ENCODE measurements at places on chromosomes 3 and 15.

DNA sequence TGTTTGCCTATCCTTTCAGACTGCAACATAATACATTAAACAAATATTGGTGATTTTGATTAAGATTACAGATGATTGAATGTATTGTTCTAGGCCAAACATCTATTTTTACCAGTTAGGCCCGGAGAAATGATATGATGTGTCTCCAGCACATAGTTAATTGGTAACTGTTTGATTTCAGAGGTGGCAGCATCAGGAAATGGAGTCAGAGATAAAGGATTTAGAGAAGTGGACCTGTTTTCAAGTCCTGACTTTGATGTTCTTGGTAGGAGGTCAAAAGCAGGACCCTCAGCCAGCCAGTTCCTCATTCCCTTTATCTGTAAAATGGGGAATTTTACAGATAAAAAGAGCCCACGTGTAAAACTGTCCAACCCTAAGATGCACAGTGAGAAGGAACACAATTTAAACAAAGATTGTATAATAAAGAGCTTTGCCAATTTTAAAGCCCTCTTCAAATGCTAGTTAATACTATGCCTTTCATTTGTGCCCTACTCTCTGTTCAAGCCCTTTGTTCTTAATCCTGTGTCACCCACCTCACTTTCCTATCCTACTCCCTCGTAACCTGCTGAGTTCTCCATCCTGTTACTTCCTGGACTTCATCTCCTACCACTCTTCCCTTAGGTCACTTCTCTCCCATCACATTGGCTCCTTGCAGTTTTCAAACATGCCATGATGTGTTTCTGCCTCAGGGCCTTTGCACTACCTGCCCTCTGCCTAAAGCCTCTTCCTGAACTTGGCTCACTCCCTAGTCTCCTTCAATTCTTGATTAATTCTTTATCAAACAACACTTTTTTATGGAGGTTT is 2.5 kb downstream of the TMEM212 start:
- no peak for DNase-seq

- DNase-seq, result no peak
Observed at GRCh38 chr15:97947465-97948260, 12.8 kb upstream of the ARRDC4 start.

DNA sequence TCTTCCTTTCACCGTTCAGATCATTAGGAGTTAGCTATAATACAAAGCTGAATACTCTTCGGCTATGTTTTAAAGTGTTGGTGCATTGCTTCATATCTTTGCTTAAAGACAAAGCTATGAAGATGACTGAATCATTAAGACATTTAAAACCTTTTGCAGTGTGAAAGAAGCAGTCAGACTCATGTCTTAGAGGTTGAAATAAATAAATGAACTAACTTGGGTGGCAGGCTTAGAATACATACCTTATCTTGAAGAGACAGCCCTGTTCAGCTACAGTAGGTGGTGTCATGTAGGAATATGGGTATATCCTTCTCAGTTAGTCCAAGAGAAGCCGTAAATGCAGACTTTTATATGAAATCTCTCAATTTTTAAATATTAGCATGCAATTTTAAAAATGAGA is 63.4 kb downstream of the OPA1 start:
- DNase-seq, result no peak

GRCh38 chr3:130465521-130465920 is 51.5 kb upstream of the COL6A6 start:
- no peak for DNase-seq

DNA sequence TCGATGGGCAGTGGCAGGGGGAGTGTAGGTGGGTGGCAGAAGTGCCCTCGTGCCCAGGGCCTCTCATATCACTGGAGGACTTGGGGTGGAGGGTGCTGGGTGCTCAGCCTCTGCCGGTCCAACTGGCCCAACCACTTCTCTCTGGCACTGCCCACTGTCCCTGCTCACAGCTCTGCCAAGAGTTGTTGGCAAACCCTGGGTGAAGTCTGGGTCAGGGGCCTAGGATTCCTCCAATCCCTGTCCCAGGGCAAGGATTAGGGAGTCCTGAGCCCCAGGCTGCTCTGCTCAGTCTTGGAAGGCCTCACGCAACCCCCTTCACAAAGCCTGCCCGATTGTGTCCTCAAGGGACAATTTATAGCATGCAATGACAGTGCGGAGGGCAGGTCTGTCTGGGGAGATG is 5.2 kb upstream of the PRKCD start:
- no peak for DNase-seq

DNA sequence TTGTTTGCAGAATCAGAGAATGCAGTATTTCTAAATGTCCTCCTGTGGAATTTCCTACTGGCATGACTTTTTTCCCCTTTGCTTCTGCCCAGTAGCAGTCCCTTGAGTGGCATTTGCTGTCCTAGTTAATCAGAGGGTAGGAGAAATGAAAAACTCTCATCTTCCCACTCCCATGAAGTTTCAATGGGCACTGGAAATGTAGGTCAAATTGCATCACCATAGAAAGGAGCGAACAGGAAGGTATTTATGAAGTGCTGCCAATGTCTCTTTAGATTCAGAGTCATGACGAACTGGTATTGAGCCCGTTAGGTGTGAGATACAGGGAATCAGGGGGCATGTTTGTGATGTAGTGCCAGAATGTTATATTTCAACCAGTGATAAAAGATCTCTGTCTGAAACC is 23.2 kb downstream of the ATXN7 start:
- DNase-seq, result no peak

GRCh38 chr15:73006523-73006922 is 45.7 kb upstream of the NEO1 start:
- DNase-seq, result no peak

GRCh38 chr3:187922704-187923416 is 177.6 kb upstream of the BCL6 start:
- DNase-seq, result no peak

DNA sequence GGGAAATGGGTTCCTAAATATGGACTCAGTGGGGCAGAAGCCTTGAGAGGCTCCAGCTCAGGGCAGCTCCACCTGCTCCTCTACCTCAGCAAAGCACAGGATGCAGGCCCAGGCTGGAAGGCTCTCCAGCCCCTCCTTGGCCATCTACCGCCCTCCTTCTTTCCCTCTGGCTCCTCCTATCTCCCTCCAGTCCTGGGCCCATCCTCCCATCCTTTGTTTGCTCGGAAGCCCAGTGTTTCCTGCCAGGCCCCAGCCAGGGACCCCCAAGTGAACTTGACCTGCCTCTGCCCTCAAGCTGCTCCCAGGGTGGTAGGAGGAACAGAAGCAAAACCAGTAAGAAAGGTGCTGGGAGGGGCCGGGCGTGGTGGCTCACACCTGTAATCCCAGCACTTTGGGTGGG is 20.1 kb downstream of the MAPKAPK3 start:
- DNase-seq, result no peak

DNA sequence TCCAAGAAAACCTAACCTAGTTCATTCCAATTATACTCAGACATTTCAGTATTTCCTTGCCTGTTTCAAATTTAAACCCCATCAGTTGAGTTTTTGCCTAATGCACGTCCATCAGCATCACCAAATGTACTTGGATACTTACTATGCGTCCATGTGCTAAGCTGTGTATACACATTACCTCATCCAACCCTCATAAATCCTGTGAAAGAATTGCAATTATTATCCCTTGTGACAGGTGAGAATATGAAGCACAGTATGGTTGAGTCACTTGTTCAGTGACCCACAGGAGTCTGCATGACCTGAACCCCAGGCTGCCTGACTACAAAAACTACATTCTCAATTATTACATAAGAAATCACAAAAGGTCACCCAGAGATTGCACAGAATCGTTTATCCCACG is 2.5 kb downstream of the OR5K2 start:
- DNase-seq, result no peak

- DNase-seq, result no peak
Observed at GRCh38 chr15:96538491-96538890, 208.0 kb downstream of the NR2F2 start.

- no peak for DNase-seq
Observed at GRCh38 chr15:89406940-89407607, 72.5 kb upstream of the POLG start.

GRCh38 chr3:114877378-114878113 is 269.5 kb downstream of the ZBTB20 start:
- DNase-seq, result no peak
